Foreskin keratinocyte (primary cell): ENCODE measurements at places on chromosomes 6 and 20. TPM values are rescaled to one million over a fixed set of nuclear protein-coding genes. Genes with fewer than 3 reads are reported as not detected.

The OLIG3 gene
- total RNA-seq = not detected in 2 replicates

The PTCHD4 gene
- total RNA-seq = 0.20 and 0.25 TPM in 2 replicates

The TNFRSF6B gene
- 189 and 224 TPM in 2 replicates for total RNA-seq

The BPIFB1 gene
- not detected in 2 replicates for total RNA-seq

The LBP gene
- total RNA-seq = not detected in 2 replicates

The PCMT1 gene
- 113 and 118 TPM in 2 replicates for total RNA-seq

The CCN2 gene
- 57.2 and 61.1 TPM in 2 replicates for total RNA-seq

The NKX2-4 gene
- not detected in 2 replicates for total RNA-seq

The CUTA gene
- 248 and 266 TPM in 2 replicates for total RNA-seq

The TMEM244 gene
- total RNA-seq = not detected in 2 replicates

The TENT5A gene
- total RNA-seq = 3.1 and 3.5 TPM in 2 replicates

The CST5 gene
- total RNA-seq = not detected in 2 replicates

The MLN gene
- not detected in 2 replicates for total RNA-seq

The DNAH8 gene
- total RNA-seq = under 0.01 TPM in 1 of 2 replicates, not detected in the other

The HLA-DOB gene
- 3.0 and 3.4 TPM in 2 replicates for total RNA-seq

The COL21A1 gene
- total RNA-seq = 0.11 and 0.78 TPM in 2 replicates
